ENCODE measurements at places on chromosomes 11 and 22.

GRCh38 chr11:45945397-45945999 lies 23.0 kb downstream of the LARGE2 start:
- DNase-seq: no peak

- no peak for DNase-seq
Measured at GRCh38 chr22:50723991-50724390, 14.0 kb upstream of the ACR start.

DNA sequence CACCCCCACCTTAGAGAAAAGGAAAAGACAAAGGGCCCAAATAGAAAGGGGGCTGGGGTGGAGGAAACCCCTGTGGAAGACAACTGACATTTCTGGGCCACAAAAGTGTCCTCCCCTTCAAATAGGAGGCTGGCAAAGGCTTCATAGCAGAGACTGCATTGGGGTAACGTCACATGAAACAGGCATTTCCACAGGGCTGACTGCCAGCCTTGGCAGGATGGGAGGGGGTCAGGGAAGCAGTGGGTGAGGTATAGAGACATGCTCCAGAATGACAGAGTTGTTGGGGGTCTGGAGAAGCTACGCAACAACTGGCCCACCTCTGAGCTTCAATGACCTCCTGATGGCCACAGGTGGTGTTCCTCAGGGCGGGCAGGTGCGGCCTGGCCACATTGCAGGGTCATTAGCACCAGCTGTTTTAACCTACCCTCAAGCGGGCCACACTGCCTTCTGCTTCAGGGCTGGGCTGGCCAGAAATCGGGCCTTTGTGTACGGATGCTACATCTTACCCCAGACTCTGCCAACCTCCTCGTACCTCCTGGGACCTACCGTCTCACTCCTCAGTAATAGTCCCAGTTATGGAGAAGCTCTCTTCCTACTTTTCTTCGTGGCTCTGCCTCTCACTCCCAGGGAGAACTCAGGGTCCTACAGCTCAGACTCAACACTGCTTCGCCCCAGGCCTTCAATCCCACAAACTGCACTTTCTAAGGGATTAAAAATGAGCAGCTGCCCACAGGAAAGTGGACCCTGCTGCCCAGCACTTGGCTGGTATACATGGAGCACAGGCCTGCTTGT lies 160.0 kb upstream of the NCAM1 start:
- DNase-seq: no peak

DNA sequence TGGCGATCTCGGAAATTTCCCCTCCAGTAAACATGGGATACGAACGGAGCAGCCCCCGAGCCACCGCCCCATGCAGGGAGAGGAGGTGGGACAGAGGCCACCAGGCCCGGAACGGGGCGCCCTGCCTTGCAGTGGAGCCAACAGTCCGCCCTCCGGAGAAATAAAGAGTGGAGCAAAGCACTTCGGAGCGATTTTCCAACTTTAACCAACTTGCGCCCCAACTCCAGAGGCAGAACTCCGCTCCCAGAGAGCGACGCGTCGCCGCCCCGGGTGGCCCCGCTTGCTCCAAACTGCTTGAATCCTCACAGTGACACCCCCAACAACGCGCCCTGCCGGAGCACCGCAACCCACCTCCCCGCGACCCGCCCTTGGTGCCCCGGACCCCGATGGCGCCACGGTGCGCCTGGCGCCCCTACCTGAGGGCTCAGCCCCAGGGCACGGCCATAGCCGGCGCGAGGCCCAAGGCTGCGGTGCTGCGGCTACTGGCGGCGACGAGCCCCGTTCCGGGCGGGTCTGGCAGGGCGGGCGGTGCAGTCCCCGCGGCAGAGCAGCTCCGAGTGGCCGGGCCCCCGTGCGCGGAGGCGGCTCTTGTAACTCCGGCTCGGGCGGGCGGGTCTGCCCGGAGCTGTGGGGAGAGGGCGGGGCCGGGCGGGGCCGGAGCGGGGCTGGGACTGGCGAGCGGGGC lies at the start of gene AHNAK:
AHNAK (minus strand) TSS at position 563 of the 685 bp plus-strand sequence. CDS start 10,708 bp downstream, outside the sequence.
- DNase-seq: no peak

- peak; percentile 42 for DNase-seq
Measured at GRCh38 chr11:61701242-61701886, 21.2 kb downstream of the DAGLA start.

GRCh38 chr11:115664313-115664712 lies 160.1 kb upstream of the CADM1 start:
- no peak for DNase-seq

DNA sequence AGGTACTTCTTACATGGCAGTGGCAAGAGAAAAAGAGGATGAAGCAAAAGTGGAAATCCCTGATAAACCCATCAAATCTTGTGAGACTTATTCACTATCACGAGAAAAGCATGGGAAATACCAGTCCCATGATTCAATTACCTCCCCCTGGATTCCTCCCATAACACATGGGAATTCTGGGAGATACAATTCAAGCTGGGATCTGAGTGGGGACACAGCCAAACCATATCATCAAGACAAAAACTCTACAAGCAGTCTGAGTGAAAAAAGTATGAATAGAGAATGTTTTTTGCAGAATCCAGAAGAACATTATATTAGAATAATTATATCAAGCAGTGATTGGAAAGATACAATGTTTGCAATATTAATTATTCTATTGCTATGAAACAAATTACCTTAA lies 893.7 kb downstream of the FAM181B start:
- DNase-seq: no peak

DNA sequence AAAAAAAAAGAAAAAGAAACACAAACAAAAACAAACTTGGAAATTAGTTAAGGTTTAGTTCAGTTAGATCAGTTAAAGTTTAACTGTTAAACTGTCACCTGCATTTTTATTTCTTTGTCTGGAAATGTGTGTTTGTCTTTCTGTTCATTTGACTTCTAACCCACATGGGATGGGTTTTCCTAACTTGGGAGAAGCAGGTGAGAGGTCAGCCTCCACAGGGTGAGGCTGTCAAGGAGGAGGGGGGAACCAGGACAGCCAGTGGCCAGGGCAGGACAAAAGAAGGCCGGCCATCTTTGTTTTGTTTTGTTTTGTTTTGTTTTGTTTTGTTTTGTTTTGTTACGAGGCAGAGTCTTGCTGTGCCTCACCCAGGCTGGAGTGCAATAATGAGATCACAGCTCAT lies 13.4 kb upstream of the GCAT start:
- DNase-seq: no peak

DNA sequence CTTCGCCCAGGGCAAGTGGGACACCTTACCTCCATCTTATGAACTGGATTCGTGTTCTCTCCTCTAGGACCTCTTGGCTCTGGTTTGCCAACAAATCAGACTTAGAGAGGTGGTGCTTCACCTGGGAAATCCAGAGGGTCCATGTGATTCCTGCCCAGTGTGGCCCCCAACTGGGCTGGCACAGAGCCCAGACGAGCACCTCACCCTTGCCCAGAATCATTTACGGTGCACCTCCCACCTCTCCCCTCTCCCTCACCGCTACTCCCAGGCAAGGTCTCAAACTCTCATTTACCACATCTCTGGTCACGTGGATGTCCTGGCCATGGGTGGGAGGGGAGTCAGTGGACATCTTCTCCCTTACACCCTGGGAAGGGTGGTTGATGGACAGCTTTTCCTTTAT lies 1.1 kb downstream of the SPATA19 start:
- peak; percentile 25 for DNase-seq

DNA sequence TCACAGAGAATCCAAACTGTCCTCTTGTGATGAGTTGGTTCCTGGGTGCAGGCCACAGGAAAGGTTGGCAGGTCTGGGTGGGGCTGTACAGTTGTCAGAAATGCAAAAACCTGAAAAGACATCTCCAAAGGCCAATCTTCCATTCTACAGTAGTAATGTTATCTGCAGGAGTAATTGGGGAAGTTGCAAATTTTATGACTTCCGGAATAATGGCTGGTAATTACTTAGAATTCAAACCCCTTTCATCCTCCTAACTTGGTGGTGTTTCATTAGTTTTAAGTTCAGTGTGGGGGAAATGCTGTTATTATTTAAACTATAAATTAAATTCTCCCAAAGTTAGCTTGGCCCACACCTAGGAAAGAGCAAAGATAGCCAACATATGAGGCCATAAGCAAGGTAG lies 64.7 kb upstream of the FAT3 start:
- no peak for DNase-seq

- DNase-seq: no peak
Measured at GRCh38 chr11:111361874-111362273, 17.2 kb downstream of the POU2AF1 start.

DNA sequence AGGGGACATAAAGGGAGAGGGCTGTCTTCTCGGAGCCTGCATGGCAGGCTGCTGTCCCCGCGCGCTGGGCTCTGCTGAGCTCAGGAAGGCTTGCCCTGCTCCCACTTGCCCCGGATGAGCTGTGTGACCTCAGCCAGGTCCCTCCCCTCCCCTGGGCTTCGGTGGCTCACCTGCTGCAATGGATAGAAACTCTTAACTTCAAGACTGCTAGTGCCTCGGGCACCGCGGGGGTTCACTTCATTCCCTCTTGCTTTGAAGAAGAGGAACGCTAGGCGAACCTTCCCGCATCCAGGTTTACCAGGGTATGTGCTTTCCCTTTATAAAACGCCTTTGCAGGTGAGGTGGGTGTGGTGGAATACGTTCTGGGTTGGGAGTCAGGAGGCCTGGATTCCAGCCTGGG lies 115.0 kb downstream of the PHF21B start:
- DNase-seq: no peak

DNA sequence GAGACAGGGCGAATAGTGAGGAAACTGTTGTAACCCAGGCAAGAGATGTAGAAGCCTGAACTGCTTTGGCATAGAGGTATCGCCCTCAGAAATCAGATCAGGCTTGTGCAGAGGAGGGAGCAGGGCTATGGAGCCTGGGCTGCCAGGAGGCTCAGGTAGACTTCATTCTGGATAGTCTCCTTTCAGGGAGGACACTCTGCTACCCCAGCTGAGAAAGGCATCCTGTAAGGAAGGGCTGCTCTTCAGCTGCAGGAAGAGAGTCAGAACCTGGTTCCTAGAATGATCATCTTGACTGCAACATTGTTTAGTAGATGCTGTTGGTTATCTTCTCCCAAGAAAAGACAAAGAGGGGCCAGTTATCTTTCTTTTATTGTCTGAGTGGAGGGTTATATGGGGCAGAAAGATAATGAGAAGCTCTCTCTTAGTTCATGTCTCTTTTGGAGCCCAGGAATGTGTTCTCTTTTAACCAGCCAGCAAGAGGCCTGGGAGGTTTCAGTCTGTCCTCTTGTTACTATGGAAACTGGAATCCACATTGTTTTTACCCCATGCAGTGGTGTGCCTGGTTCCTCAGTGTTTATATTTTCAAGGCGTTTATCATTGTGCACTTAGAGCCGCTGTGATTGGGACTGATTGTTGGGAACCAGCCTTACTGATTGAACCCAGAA lies 95.7 kb downstream of the STIM1 start:
- no peak for DNase-seq

DNA sequence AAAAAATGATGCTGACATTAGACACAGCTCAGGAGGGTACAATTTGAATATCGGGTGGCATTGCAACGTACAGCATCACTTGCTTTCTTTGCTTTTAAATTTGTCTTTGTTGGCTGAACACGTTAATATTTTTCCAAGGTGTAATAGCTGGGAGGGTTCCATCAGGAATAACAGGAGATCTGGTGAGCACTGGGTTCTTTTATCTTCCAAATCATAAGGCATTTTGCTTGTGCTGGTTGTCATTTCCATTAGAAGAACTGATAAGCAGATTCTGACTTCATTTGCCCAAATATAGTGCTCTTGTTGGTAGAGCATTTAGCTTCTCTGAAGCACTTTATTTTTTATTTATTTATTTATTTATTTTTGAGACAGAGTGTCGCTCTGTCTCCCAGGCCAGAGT lies 48.9 kb downstream of the LMO2 start:
- DNase-seq: no peak

DNA sequence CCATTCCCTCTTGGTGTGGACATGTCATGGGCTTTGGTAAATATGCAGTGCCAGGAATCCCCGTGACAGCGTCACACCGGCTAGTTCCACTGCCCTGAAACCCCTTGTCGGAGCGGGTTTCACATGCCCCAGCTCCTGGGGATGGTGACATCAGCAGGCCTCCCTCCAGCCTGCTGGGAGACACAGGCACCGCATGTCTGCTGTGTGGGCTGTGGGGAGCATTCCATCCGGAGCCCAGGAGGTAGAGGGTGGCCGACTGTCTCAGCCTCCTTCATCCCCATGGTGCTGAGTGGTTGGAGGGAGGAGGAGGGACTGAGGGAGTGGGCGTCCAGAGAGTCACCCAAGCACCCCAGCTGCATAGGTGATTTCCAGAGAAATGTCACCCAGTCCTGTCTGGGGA lies 1161.1 kb downstream of the BRD1 start:
- no peak for DNase-seq

DNA sequence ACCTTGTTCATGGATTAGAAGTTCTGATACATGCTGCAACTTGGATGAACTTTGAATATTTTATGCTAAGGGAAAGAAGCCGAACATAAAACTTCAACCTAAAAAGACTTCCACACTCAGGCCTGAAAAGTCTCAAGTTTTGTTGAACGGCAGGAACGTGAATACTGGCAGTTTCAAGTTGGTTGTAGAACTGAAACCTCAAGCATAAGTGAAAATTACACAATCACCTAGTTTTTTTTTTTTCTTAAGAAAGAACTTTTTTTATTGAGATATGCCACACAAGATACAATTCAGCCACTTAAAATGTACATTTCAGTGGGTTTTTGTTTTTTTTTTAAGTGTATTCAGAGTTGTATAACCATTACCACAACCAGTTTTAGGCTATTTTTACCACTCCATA lies 50.8 kb upstream of the ADORA2A start:
- DNase-seq: no peak

DNA sequence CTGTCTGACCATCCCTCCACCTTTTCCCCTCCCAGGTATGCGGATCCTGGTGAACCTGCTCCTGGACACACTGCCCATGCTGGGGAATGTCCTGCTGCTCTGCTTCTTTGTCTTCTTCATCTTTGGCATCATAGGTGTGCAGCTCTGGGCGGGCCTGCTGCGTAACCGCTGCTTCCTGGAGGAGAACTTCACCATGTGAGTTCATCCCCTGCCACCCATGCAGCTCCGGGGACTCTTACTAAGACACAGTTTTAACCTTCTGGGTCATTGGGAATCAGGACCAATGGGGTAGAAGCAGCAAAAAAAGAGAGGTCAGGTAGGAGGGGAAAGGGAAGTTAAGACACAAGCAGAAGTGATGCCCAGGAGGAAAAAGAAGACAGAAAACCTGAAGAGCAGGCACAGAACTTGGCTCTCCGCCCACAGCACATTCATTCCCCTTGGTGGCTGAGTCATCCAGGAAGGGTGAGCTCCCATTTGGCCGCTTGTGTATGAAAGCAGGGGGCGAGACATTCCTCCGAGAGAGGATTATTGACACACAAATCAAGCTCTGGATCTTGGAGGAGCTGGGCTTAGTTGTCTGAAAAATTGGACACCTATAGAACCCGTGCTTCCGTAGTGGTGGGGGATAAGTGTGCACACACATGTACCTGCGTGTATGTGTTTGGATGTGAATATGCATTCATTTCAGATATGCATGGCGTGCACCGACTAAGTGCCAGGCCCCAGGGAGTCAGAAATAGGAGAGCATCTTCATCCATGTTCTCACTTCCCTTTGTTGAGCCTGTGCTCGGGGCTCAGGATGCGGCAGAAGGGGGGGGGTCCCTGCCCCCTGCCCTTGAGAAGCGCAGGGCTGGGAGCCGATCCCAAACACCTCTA lies 64.2 kb downstream of the CACNA1I start:
- DNase-seq: peak; percentile 41
